Stimulated activated CD4-positive, alpha-beta T cell treated with anti-CD3 and anti-CD28 coated beads, Interleukin-15, amount 100 ng/mL, for 1 hour (primary cell): ENCODE measurements at places on chromosomes 3 and 15.

DNA sequence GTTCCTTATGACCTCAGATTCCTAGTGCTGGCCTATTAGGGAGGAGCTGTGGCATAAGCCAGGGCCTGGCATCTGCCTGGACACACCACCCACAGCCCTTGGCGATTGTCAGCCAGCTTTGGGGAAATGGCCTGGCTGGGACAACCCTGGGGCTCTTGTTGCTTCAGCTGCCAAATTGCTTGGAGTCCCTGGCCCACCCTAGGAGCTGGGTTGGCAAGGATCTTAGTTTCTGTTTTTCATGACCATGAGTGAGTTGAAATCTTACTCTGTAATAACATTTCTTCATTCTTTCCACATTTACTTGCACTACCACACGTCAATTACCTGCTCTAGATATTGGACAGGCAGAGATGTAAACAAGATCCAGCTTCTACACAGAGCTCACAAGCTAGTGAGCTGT lies 1.9 kb upstream of the MYZAP start:
- DNase-seq, result no peak

DNA sequence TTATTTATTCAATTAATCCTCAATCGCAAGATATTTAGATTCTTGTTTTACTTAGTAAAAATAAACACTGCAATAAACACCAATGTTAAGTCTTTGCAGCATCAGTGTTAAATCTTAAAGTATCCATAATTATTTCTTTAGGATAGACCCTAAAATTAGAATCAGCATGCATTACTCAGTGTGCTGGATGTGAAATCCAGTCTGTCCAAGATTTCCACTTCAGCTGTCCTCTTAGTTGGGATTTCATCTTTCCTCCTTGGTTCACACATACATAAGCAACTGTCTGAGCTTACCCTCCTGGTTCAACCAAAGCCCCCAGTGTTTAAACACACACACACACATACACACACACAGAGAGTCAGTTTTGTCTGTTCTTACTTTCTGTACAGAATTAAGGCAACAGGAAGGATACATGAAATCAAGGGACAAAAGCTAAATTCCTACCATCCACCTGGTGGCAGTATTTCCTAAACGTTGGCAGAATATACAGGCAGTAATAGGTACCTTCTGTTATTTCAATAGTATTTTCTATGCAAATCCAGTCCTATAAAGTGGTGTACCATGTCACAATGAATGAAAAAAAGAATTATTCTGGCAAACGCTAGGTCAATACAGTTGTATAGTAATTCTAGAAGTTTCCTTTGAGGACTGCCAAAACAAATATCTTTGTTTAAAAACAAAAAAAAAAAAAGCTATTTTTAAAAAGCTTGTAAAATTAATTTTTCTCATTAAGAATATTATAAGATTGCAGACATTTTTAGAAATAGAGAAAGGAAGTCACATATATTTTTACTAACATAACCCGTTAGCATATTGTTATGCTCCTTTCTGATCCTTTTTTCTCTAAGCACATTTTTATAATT lies 27.3 kb upstream of the DMXL2 start:
- DNase-seq, result peak; percentile 8

DNA sequence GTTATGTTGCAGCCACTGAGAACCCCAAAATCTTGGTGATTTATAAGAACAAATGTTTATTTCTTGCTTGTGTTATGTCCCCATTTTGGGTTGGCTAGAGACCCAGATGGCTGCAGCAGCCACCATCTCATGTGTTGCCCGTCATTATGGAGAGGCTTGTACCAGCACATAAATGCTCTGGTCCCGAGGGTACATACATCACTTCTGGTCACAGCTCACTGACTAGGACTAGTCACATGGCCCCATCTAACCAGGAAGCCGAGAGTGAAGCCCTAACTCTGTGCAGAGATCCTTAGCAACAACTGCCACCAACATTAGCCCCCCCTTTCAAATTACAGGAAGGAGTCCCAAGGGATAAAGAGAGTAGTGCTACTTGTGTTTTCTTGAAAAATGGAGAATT lies 25.5 kb upstream of the HACD2 start:
- DNase-seq, result no peak

GRCh38 chr3:172257648-172258400 lies 190.4 kb downstream of the GHSR start:
- DNase-seq, result no peak

GRCh38 chr3:103499132-103499900 lies 1064.5 kb downstream of the ZPLD1 start:
- DNase-seq, result no peak
